ENCODE measurements at places on chromosomes 16 and 17. TPM values are rescaled to one million over a fixed set of nuclear protein-coding genes. Genes with fewer than 3 reads are reported as not detected.

Gene TEDC2
- 32.2 TPM for total RNA-seq

DNA sequence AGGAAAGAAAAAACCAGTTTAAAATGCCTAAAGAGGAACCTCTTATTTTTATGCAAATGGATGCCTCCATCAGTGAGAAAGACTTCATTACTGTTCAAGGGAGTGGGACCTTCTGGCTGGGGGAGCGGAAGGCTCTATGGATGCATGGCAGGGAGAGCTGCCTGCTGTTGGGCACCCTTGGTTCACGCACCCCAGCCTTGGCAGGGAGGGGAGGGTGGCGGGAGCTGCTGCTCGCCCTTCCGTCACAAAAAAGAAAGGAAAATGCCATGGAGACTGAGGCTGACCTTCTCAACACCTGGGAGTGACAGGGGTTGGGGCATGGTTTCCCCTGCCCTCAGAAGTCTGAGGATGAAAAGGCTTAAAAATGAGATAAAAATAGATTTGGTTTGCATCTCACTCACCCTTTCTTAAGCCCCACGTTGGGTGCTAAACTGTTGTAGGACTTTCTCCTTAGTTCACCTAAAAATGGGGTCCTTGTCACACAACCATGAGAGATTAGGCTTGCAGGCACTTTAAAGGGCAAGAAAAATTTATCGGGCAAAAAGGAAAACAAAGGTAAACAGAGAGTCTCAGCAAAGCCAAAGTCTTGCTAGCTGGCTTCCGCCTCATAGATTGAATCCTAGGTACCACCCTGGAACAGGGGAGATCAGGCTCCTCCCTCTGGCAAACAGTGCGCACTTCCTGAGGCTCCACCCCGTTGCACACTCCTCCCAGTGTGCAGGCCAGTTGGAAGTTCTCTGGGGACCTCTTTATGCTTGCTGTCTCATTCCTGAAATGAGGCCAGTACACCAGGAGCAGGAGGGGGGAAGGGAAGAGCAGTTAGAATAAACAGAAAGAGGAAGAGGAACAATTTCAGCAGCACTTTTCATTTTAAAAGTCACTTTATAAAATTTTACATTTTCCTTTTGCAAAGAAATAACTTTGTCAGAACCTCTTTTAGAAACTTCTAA, 31.6 kb downstream of the PHKB start:
- DNase-seq: no peak

DNA sequence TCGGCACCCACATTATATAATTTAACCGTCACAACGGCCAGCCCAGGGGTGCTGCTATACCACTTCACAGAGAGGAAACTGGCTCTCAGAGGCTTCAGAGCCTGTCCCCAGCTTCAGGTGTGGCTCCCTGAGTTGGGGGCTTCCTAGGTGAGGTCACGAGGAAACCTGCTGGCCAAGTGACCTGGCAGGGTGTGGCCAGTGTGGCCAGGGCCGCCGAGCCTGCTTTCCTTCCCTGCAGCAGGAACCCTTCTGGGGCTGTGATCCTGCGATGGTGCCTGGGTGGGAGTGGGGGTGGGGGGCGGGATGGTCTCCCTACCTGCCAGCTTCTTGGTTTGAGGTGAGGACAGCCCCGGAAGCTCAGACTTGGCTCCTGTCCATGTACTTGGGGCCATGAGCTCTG, 39.9 kb downstream of the ADCY7 start:
- DNase-seq: no peak

Gene KIF2B
- not detected for total RNA-seq

DNA sequence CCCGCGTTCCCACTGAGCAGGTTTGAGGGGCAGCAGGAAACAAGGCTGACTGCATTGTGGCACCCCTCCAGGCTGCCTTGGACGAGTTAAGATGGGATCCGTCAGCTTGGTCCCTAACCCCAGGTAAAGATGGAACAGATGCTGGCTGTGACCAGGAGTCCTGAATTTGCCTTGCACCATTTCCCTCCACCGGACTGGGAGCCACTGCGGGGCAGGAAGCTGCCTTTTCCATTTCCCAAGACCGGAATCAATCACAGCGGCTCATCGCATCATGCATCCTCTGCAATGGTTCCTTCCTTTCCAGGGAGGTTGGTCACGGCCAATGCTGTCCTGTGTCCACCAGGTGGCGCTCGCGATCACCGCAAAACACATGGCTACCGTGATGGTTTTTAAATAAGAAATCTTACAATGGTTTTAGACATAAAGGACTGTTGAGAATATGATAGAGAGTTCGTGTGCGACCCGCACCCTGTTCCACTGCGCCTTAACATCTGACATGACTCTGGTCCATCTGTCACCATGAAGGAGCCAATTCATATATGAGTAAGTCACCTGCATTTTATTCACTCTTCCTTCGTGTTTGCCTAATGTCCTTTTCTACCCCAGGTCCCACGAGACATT, 6.8 kb upstream of the MEAK7 start:
- peak; percentile 60 for DNase-seq

GRCh38 chr17:49910094-49910857, 58.7 kb upstream of the DLX4 start:
- DNase-seq: no peak

GRCh38 chr16:68520649-68521086, 18.4 kb upstream of the ZFP90 start:
- peak; percentile 82 for DNase-seq

DNA sequence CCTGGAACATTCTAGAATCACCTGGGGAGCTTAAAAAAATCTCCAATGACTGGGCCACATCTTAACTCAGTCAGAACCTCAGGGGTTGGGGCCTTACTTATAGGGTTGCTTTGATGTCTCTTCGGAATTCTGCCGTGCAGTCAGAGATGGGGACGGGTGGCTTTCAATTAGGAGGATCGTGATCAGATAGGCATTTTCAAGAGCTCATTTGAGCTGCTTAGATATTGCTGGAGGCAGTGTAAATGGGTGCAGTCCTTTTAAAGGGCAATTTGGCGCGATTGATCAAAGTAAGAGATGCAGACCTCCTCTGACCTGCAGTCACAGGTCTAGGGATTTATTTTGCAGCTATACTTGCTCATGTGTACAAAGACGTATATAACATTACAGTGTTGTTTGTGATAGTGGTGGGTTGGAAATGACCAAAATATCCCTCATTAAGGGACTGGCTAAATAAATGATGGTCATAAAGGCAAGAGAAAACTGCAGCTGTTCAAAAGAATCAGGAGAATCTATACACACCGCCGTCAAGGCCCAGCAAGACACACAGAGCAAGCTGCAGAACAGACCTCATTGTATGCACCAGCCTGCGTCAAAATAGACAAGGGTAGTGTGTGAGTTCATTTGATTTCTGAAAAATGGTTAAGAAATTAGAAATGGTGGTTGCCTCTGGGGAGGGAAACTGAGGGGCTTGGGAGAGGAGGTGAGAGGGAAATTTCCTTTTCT, 6.3 kb upstream of the KCNG4 start:
- DNase-seq: no peak

- DNase-seq: no peak
These were observed 428.0 kb downstream of the CA10 start for GRCh38 chr17:51730303-51731050.

DNA sequence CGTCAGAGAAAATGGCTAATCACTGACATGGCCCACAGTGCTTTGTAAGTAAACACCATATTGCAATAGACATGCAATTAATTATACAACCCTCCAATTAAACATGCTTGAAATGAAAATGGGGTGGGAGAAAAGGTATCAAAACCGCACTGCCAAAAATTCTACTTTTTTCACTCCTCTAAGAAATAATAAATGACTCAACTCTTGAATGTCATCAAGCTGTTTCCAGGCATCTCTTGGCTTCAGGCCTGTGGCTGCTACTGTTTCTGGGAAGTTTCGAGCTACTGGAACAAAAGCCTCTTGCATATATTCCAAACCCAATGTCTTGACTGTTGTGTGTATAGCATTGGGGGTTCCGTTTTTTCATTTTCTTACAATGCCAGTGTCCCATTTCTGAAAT, 412.6 kb downstream of the RBFOX1 start:
- DNase-seq: no peak

Gene CACNG3
- not detected for total RNA-seq

Gene LRRC46
- total RNA-seq: 1.3 TPM

GRCh38 chr17:8927395-8927794, 38.1 kb downstream of the PIK3R5 start:
- DNase-seq: no peak

Gene ASGR2
- total RNA-seq: 3.0 TPM

Gene NLRC3
- total RNA-seq: 0.38 TPM

DNA sequence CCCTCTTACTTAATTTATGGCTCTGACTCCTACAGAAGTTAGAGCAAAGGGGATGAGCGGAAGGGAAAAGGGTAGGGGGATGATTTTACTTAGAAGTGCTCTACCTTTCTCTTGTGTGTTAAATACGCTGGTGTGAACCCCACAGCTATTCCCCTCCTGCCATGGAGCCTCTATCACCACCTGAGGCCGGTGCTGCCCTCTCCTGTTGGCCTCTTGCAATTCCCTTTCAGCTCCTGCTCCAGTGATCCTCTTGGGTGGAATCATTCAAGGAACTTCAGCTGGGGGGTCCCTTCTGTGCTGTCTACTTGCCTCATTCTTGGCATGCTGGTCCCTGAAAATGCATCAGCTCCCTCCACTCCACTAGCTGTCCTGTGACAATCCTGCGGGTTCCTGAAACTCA, 41.8 kb upstream of the CDH8 start:
- DNase-seq: no peak

DNA sequence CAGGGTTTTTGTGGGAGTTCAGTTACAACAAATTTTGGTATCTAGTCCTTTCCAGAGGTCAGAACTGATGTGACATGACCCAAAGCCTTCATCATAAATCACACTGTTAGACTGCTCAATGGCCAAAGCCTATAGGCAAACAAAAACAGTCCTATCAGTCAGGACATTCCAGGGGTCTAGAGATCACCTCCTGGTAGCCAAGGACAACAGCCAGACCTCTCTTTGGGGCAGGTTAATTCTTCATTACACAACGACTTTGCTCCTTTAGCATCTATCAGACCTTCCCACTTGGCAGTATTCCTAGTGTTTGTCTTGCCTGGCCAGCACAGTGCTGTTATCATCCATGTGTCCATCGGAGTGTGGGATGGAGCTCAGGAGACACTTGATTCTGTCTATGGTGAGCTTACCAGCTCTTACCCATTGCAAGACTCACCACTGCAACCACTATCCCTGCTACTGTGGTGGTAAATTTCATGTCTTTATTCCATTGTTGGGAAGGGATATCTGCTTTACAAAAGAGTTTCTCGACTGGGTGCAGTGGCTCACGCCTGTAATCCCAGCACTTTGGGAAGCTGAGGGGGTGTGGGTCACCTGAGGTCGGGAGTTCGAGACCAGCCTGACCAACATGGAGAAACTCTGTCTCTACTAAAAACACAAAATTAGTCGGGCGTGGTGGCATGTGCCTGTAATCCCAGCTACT, 95.5 kb upstream of the DHX40 start:
- DNase-seq: no peak

GRCh38 chr17:37696366-37696765, 48.5 kb downstream of the HNF1B start:
- no peak for DNase-seq

Gene DOC2B
- total RNA-seq: 1.3 TPM

Gene FBXW10
- 0.12 TPM for total RNA-seq

DNA sequence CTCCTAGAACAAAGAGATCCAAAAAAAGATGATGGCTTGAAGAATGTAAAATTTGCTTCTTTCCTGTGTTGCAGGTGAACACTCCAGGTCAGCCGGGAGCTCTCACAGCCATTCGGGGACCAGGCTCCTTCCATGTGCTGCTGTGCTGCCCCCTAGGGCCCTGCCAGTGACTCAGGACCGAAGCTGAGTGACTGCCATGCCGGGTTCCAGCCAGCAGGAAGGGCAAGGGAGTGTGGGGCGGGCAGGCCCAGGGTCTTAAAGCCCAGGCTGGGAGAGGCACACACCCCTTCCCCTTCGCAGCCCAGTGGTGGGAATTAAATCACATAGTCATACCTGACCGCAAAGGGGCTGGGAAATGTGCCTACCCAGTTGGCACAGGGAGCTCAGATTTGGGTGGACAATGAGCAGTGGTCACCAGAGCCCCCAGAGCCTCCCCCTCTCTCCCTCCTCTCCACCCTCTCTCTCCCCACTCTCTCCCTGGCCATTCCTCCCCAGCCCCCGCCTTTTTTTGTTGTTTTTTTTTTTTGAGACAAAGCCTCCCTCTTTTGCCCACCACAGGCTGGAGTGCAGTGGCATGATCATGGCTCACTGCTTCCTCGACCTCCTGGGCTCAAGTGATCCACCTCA, 11.5 kb downstream of the EPOP start:
- peak; percentile 81 for DNase-seq

Gene GAST
- total RNA-seq: 32.0 TPM

- DNase-seq: no peak
These were observed 206.5 kb upstream of the CDH5 start for GRCh38 chr16:66159987-66160386.

DNA sequence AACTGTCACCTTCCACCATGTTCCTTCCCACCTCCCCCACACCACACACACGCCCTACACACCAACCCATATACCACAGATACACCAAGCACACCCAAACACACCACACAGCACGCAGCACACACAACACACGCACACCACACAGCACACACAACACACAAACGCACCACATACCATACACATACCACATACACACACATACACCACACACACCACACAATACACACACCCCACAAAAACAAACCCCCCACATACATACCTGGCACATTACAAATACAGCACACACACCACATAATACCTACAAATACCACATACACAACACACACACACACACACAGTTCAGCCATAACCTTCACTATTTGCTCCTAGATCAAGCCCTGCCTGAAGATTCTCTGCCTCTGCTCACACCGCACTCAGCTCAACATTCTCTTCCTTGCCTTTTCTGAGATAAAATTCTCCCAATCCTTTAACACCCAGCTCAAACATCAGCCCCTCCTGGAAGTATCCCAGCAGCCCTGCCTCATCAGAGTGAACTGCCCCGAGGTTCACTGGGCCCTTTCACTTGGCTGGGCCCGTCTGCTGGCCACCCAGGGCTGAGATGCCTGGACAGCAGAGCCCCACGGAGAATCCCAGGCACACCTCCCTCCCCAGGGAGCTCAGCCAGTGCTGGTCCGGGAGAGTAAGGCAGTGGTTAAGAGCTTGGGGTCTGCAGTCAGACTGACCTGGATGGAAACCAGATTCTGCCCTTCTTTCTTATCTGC, 31.9 kb upstream of the CPNE2 start:
- no peak for DNase-seq

Gene OTOP2
- not detected for total RNA-seq

Gene CCDC200
- total RNA-seq: not detected

Gene TMEM100
- total RNA-seq: 1.2 TPM

Measured in progenitor cell of endocrine pancreas (in vitro differentiated cells).